ENCODE measurements at places on chromosomes 16 and 17. TPM values are rescaled to one million over a fixed set of nuclear protein-coding genes. Genes with fewer than 3 reads are reported as not detected.

OR3A2 gene
- total RNA-seq: not detected

GRCh38 chr17:48571024-48571818 is 6.9 kb downstream of the HOXB4 start:
- no peak for DNase-seq

DNA sequence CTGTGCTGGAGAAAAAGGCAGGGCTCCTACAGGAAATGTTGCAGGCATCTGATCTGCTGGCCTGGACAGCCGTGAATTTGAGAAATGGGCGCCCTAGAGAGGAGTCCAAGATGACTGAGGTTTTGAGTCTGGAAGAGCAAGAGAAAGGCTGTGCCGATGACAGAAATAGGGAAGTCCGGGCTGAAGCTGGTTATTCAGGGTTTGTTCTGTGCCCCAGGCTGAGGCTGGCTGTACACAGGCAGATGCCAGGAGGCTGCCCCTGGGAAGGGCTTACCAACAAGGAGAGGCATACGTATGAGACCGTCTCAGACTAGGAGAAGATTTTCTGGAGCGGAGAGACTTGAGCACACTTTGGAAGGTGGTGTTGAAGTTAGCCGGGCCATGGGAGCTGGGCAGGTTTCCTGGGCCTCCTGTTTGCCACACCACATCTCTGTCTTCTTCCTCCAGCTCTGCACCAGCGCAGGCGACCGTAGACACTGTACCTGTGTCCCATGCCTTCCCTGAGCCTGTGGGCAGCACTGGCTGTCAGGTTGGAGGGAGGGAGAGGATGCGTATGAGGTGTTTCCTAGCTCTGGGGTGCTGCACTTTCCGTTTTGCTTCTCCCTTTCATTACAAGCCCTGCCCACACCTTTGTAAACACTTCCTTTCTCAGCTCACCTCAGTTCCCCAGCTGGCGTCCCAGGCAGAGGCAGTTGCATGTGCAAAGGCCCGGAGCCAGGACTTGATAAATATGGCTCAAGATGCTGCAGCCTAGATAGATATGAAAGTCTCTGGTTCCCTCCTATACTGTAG is 80.8 kb downstream of the SPECC1 start:
- DNase-seq: no peak

SNX20 gene
- total RNA-seq: 0.29 TPM

DNA sequence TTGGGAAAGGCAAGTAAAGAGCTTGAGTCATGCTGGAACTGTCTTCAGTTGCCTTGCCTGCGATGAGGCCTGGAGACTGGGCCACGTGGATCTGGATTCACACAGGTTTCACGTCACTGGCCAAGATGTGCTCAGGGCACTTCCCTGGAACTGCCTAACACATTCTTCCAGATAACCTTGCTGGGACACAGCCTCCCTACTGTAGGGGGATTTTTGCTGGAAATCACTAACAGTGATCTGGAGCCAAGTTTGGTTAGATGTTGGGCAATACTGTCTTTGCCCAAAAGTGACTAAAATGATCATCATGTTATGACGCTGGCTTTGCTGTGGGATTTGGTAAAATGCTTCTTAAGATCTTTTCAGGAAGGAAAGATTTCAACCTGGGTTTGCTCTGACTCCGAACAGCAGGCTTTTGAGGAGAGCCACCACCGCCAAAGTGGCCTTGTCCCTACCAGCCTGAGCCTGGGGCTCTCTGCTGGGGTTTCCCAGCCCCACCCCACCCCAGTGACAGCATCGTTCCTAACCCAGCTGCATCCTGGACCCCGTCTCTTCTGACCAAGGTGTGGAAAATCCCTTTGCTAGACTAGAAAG is 14.7 kb downstream of the C1QTNF1 start:
- DNase-seq: no peak

Measured in stomach (tissue), 19 donors.